ENCODE measurements at places on chromosomes 11 and 22. TPM values are rescaled to one million over a fixed set of nuclear protein-coding genes. Genes with fewer than 3 reads are reported as not detected.

The ISX gene
- not detected for total RNA-seq

DNA sequence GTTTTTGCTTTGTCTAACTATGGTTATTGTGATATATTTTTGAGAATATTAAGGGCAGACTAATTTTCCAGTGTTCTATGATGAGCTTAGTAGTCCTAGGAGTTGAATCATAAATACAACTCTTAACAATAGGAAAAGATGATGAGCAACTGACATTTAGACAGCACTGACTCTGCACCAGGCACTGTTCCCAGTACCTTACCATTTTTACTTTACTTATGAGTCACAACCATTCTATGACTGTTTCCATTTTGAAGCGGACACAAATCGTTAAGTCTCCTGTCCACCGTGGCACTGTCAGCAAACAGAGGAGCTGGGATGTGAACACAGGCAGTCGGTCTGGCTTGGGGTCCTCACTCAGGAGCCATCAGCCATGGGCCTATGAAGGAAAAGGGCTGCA is 3.4 kb upstream of the SCGB2A2 start:
- no peak overlapping the region for H3K4me3 ChIP-seq
- H3K36me3 ChIP-seq = no peaks in the 10 kb centered on the region
- no peaks in the 10 kb centered on the region for H3K27me3 ChIP-seq
- no peak overlapping the region for H3K27ac ChIP-seq
- no peaks in the 10 kb centered on the region for H3K4me1 ChIP-seq
- DNase-seq = no peak

- no peak for DNase-seq
- no peaks in the 10 kb centered on the region for H3K4me1 ChIP-seq
- no peak overlapping the region for H3K27ac ChIP-seq
- H3K4me3 ChIP-seq = no peak overlapping the region
- no peaks in the 10 kb centered on the region for H3K27me3 ChIP-seq
Observed at GRCh38 chr11:13859892-13860291, 102.6 kb upstream of the SPON1 start.

- H3K27ac ChIP-seq = no peak overlapping the region
- H3K4me1 ChIP-seq = no peaks in the 10 kb centered on the region
- no peak overlapping the region for H3K4me3 ChIP-seq
- no peaks in the 10 kb centered on the region for H3K27me3 ChIP-seq
- DNase-seq = no peak
Observed at GRCh38 chr11:26470992-26471391, 101.1 kb downstream of the MUC15 start.

The MYOD1 gene
- 56.2 TPM for total RNA-seq

DNA sequence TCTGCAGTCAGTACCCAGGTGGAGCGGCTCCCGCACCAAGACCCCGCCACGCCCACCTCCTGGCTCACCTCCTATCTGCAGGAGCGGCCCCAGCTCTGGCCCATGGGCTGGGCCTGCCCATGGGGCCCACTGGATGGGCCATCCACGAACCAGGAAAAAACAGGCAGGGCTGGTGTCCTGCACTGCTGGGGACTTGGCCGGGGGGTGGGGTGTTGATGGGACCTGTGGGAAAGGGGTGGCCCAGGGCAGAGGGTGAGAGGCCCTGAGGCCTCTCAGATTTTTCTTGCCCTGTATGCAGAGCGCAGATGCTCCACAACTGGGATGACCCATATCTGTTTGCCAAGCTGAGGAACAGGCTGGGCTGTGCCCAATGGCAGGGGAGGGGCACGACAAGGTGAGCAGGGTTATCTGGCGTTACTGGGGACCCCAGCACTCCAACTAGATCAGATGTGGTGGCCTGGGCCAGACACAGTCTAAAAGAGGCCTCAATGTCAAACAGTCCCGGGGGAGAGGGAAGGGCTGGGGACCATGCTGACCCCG is 2.7 kb upstream of the PIM3 start:
- H3K4me1 ChIP-seq = peaks cover 39% of the 10 kb centered on the region
- no peaks in the 10 kb centered on the region for H3K27me3 ChIP-seq
- no peak overlapping the region for H3K27ac ChIP-seq
- no peak overlapping the region for H3K4me3 ChIP-seq

DNA sequence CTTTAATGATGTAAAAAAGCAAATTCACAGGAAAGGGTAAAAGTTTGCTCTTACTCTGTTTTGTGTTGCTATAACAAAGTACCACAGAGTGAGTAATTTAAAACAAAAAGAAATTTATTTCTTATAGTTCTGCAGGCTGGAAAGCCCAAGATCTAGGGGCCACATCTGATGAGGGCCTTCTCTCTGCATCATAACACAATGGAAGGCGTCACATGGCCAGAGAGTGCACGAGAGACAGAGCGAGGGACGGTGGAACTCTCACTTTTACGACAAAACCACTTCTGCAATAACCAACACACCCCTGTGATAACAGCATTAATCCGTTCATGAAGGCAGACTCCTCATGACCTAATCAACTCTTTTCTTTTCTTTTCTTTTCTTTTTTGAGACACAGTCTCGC is 31.1 kb downstream of the CD6 start:
- no peaks in the 10 kb centered on the region for H3K36me3 ChIP-seq
- H3K27ac ChIP-seq = no peak overlapping the region
- H3K4me3 ChIP-seq = no peak overlapping the region
- DNase-seq = no peak

The CST6 gene
- total RNA-seq = not detected

DNA sequence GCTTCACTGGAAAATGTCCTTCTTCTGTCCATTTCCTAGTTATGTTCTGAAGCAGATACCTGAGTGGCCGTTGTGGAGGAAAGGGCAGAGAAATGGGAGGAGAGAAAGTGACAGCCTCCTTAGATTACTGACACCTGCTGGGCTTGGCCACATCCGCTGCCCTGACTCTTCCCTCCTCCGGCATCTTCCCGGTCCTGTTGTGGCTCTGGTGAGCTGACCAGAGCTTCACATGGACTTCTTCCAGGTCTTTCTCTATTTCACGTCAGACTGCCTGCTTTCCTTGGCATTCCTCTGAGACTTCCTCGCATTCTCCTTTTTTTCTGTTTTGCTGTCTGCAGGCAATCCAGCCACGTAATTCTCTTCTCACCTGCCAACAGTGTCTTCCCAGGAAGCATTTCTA is 138.7 kb upstream of the E2F8 start:
- no peaks in the 10 kb centered on the region for H3K4me1 ChIP-seq
- H3K36me3 ChIP-seq = no peaks in the 10 kb centered on the region
- H3K4me3 ChIP-seq = no peak overlapping the region

The ELFN2 gene
- not detected for total RNA-seq

DNA sequence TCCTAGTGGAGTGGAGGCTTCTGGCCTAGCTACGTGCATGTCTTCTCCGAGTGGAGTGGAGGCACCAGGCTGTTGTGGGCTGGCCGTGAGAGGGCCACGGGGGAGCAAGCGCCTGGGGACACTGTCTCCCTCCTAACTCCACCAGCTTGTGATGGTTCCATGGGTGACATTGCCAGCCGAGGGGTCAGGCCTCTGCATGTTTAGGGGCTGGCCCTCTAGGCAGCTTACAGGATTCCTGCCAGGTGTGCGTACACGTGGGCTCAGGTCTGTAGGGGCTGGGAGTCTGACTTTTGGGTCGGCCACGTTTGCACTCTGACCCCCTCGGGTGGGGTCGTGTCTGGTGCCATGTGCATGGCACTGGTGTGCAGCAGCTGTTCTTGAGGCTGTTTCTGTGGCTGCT is 31.6 kb downstream of the TBC1D22A start:
- H3K4me1 ChIP-seq = peaks cover 8% of the 10 kb centered on the region
- H3K27ac ChIP-seq = no peak overlapping the region
- no peak for DNase-seq
- H3K27me3 ChIP-seq = no peaks in the 10 kb centered on the region
- H3K4me3 ChIP-seq = no peak overlapping the region

DNA sequence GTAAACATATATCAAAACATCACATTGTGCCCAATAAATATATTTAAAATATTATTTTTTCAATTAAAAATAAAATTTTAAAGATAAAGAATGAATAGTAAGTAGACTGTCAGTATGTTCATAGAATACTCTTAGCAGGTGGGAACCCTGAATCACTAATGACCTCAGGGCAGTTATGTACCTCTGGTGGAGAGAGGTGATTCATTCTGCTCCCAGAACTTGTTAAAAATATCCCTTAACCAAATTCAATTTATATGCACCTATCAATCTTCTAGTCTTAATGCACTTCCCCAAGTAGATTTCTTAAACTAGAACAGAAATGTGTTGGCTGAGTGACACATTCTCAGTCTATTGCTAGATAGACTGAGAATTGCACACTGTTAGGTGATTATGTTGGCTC is 183.9 kb upstream of the SYN3 start:
- H3K27me3 ChIP-seq = no peaks in the 10 kb centered on the region
- no peaks in the 10 kb centered on the region for H3K36me3 ChIP-seq
- no peaks in the 10 kb centered on the region for H3K4me1 ChIP-seq
- no peak for DNase-seq
- no peak overlapping the region for H3K27ac ChIP-seq

The IL18 gene
- total RNA-seq = 66.4 TPM

- H3K27ac ChIP-seq = peak overlapping the region; percentile 75
- no peaks in the 10 kb centered on the region for H3K27me3 ChIP-seq
- H3K4me3 ChIP-seq = no peak overlapping the region
- peak; percentile 52 for DNase-seq
Observed at GRCh38 chr11:86740628-86741483, 59.5 kb upstream of the PRSS23 start.

- H3K27me3 ChIP-seq = no peaks in the 10 kb centered on the region
- H3K4me3 ChIP-seq = no peak overlapping the region
- no peak overlapping the region for H3K27ac ChIP-seq
- no peak for DNase-seq
- H3K4me1 ChIP-seq = no peaks in the 10 kb centered on the region
Observed at GRCh38 chr11:123381817-123382554, 48.1 kb upstream of the GRAMD1B start.

The TCN2 gene
- 9.7 TPM for total RNA-seq

DNA sequence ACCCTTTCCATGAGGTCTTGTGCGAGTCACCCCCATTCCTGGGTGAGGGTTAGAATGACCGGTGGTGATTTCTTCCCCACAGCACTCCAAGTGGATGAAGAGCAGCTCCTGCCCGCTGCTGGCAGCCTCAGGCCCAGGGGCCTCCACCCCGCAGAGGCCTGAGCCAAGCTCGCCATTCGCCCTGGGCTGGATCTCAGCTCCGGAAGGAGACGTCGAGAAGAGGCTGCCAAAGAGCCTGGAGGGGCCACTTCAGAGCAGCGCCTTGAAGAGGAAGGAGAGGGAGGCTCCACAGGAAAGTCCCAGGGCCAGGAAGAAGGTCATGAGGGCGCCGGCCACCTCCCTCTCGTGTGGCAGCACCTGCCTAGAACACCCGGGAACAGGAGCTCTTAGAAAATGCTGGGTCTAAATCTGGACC is 8.4 kb downstream of the SLC29A2 start:
- H3K27me3 ChIP-seq = no peaks in the 10 kb centered on the region
- H3K4me3 ChIP-seq = no peak overlapping the region
- H3K4me1 ChIP-seq = peaks cover 20% of the 10 kb centered on the region
- DNase-seq = no peak

The EMID1 gene
- total RNA-seq = 0.34 TPM

- no peaks in the 10 kb centered on the region for H3K4me1 ChIP-seq
- no peaks in the 10 kb centered on the region for H3K36me3 ChIP-seq
- H3K27ac ChIP-seq = no peak overlapping the region
- no peak for DNase-seq
Observed at GRCh38 chr11:102478673-102479299, 26.2 kb upstream of the TMEM123 start.

GRCh38 chr11:65124480-65125196 is 2.5 kb downstream of the MRPL49 start:
- no peak overlapping the region for H3K27ac ChIP-seq
- H3K4me3 ChIP-seq = no peak overlapping the region

- peaks cover 53% of the 10 kb centered on the region for H3K27me3 ChIP-seq
- H3K4me3 ChIP-seq = no peak overlapping the region
- H3K4me1 ChIP-seq = peaks cover 5% of the 10 kb centered on the region
- no peaks in the 10 kb centered on the region for H3K36me3 ChIP-seq
Observed at GRCh38 chr22:45014654-45015053, 4.8 kb upstream of the PHF21B start.

The CARNS1 gene
- total RNA-seq = 7.0 TPM

DNA sequence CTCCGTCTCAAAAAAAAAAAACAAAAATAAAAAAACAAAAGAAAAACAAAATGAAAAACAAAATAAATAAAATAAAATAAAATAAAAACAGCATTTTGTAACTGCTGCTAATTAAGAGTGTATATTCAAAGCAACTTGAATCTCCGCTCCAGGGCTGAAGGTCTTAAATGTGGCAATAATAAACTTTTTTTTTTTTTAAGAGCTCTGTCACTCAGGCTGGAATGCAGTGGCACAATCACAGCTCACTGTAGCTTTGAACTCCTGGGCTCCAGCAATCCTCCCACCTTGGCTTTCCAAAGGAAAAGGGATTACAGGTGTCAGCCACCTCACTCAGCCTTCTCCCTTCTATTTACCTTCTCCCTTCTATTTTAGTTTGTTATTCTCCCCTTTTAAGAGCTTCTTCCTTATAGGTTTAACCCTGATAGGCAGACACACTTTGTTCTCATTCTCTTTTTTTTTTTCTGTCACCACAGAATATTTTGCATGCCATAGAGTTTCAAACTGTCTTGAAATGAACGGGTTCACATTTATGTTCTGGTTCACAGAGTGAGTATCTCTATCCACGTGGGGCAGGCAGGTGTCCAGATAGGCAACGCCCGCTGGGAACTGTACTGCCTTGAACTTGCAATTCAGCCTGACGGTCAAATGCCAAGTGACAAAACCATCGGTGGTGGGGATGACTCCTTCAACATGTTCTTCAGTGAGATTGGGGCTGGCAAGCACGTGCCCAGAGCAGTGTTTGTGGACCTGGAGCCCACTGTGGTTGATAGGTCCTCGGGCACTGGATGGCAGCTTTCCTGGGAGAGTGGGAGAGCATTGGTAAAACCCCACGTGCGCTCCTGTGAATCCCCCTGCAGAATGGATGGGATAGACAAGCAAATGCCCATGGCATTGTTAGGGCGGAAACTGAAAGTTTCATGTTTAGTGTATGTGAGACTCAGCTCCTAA is 19.4 kb downstream of the LRRC74B start:
- DNase-seq = no peak
- H3K27me3 ChIP-seq = no peaks in the 10 kb centered on the region
- no peaks in the 10 kb centered on the region for H3K36me3 ChIP-seq
- no peak overlapping the region for H3K4me3 ChIP-seq
- no peak overlapping the region for H3K27ac ChIP-seq
- H3K4me1 ChIP-seq = no peaks in the 10 kb centered on the region

DNA sequence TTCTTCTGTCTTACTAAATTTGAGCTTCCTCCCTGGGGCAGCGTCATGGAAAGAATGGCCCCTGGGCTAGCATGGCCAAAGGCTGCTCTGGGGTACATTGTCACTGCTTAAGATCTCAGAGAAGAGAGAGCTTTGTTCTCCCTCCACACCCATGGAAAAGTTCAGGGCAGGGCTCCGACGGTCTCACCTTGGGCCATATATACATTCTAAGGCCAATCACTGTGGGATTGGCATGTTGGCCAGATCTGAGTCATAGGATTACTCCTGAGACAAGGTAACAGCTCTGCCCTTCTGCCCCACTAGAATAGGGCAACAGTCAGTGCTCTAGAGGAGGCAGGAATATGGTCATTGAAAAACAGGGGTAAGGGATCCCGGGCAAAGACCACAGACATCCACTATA is 56.2 kb downstream of the BUD13 start:
- no peak overlapping the region for H3K4me3 ChIP-seq
- H3K27me3 ChIP-seq = no peaks in the 10 kb centered on the region
- H3K4me1 ChIP-seq = no peaks in the 10 kb centered on the region
- DNase-seq = no peak
- H3K36me3 ChIP-seq = no peaks in the 10 kb centered on the region
